ENCODE measurements at places on chromosomes 7 and 10.

GRCh38 chr7:39721919-39722597 lies 98.7 kb downstream of the RALA start:
- no peak for DNase-seq

- DNase-seq: peak; percentile 49
Measured at GRCh38 chr10:14556285-14556956, 218.3 kb downstream of the FAM107B start.

DNA sequence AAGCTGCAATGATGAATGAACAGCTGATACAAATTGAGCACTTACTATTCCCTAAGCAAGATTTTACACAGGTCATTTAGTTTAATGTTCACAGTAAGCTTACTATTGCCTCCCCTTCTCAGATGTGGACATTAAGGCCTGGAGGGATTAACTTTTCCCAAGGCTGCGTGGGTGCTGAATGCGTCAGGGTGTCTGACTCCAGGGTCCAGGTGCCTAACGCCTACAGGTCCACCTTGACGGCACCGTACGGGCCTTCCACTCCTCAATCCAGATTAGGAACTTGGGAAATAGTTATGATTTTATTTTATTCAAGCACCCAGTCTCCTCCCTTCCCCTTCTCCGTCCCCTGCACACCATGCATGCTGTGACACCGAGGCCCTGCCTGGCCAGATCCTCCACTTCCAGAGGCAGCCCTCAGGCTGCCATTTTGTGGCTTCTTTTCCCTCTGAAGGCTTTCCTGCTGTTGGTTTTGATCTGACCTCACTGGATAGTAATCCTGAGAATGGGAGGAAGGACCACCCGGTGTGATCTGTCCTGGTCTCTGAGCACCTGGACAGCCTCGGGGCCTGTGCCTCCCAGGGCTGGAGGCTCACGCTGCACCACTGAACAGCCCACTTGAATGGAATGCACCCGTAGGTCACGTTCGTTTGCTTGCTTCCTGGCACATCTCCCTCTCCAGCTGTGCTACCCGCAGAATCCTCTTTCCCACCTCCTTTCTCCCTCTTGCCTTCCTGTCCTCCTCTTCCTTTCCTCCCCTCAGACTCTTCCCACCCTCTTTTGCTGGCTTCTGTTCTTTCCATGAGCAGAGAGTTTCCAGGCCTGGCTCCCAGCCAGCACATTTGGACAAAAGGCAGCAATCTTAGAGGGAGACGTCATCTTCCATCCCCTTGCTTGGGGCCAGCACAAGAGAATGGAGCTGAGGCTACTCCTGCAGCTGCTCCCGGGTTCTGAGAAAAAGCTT lies 14.4 kb downstream of the DENND2A start:
- peak; percentile 9 for DNase-seq

- DNase-seq: no peak
Measured at GRCh38 chr10:15795036-15795792, 65.1 kb downstream of the MINDY3 start.

GRCh38 chr10:72244573-72245038 lies 28.5 kb upstream of the ASCC1 start:
- no peak for DNase-seq

- DNase-seq: no peak
Measured at GRCh38 chr10:4688601-4689000, 137.4 kb upstream of the AKR1E2 start.

DNA sequence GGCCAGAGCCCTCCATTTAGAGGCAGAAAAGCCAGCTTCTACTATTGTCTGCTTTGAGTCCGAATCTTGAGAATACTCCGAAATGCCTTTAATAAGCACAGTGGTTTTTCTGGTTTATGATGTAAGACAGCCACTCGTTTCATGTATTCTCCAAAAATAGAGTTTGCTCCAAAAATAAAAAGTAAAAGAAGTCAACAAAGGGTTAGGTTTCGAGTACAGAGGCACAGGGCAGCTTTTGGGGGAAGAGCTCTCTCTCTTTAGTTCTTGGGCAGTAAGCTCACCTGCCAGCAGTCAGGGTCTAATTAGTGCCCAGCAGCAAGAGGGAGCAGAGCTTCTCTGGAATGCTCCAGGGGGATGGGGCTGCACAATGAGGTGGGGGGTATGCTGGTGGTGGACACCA lies 20.2 kb downstream of the CREB3L2 start:
- no peak for DNase-seq

DNA sequence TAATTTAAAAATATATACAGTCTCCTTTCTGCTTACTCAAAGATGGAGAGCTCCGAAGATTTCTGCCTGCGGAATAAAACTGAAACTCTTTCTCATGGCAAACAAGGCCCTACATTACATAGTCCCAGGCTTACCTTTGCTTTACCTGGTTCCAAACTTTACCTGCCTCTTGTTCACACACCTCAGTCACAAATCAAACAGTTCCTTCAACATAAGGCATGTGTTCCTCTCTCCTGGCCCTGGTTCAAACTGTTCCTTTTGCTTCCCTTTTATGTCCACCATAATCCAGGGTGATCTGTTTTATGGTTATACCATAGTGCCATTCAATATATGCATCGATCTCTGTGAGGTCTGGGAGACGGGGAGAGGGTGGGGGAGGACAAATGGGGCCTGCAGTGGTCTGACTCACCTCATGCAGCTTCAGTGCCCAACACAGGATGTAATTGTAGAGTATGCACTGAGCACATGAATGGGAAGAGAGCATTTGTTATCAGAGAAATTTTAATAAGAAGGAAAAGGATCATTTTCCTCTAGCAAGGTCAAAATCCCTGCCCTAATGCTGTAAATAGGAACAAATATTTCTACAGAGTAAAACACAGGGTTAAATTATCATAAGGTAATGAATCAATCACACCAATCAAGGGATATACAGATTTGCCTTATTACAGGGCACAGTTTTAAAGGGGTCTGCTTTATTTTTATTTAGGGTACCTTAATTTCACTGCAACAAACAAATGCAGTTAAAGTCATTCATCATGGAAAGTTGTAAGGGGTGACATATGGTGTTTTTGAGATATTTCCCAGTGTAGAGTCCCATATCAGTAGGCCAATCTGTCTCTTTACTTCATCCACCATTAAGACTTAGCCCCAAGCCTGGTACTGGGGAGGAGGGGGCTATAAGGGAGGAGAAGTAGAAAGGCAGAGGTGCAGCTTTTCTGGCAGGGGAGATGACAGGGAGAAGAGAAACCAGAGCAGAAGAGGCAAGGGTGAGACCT lies 88.8 kb upstream of the PDE1C start:
- DNase-seq: no peak

DNA sequence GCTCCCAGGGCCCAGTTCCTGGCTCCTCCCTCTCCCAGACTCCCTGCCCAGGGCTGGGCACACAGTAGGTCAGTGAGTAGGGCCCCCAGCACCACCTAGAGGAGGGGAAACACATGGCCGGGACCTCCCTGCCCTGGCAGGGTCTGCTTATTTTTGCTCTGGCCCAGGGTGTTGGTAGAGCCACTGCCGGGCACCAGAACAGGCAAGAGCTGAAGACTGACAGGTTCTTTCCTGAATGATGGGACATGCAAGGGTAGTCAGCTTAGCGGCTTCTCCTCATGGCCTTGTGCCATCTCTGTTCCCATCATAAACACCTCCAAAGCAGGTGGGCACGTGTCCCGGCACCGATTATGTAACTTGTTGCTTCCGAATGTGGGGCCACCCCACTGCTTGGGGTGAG lies 86.5 kb downstream of the NEURL1 start:
- no peak for DNase-seq

DNA sequence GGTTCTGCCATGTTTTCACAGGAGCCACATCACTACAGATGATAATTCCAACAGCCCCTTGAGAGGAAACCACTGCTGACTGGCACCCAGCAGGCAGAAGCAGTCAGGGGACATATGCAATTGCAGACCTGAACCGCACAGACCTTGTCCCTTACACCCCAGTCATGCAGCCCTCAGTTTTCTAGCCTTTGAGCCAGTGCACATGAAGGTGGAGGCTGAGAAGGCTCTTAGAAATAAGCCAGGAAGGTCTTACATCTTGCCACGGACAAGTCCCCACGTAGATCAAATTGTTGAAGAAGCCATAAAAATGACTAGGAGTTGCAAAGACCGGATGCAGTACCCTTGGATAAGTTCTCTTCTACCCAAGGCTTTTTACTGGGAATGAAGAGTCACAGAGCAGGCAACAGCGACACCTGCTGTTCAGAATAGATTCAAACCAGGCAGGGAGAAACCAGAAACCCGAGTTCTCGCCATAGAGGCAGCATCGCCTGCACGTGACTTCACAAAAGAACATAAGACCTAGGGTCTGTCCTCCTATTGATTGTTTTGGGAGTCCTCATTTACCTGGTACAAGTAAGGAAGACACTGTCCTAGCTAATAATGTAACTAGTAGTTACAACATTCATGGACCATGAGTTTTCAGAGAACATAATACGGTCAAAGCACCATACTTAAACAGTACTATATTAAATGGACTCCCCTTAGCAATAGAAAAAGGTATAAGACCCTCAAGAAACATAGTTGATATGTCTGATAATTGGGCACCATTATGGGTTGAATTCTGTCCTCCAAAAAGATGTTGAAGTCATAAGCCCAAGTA lies 11.1 kb downstream of the STEAP1B start:
- DNase-seq: peak; percentile 77
